ENCODE measurements at places on chromosomes 4 and X.

- no peak for DNase-seq
Measured at GRCh38 chr4:73181231-73181630, 77.4 kb downstream of the ANKRD17 start.

DNA sequence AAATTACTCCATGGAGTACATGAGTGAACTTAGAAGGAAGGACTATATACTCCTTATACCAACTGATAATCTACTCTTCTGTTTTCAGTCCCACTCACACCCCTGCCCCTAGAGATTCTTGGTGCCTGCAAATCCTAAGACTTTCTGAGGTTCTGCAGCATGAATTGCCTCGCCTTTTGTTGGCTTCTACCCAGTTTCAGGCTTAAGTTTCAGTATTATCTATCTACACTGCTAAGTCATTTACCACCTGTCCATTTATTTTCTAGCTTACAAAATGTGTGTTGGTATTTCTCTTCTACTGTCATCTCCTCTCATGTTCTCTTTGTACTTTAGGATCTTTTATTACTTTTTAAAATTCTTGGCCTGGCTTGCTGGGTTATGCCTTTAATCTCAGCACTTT lies 94.4 kb upstream of the AMOT start:
- no peak for DNase-seq

GRCh38 chr4:24856586-24856985 lies 56.3 kb downstream of the CCDC149 start:
- no peak for DNase-seq

DNA sequence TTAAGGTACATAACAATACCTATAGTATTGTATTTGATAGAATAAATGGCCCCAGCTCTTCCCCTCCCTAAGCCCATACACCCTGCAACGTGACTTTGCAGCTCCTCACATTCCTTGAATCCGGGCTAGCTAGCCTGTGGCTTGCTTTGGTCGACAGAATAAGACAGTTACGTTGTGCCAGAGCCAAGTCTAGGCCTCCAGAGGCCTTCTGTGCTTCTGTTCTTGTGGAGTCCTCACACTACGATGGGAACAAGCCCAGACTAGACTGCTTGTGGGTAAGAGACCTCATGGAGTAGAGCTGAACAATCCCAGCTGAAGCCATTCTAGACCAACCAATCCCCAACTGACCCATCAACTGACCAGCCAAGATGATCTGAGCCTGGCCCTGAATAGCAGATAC lies 102.4 kb upstream of the PLAC1 start:
- DNase-seq = no peak

GRCh38 chrX:131225078-131225477 lies 64.0 kb downstream of the IGSF1 start:
- no peak for DNase-seq

- no peak for DNase-seq
Measured at GRCh38 chrX:44596277-44596676, 53.6 kb upstream of the FUNDC1 start.

DNA sequence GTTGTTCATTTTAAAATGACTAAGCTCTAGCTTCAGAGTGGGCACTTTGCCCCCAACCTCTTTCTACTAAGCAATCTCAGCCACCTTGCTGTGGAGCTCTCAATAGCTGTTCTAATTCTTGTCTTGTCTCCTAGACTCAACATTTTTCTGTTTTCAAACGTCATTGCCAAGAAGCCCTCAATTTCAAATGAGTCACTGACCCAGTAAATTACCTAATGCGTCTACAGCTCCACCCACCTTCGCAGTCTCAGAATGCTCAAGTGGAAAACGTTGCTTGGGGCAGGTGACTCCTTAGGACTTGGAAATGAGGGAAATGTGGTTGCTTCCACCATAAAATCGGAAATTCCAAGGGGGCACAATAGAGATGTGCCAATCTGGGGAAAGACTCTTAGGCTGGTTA lies 59.0 kb downstream of the ING2 start:
- no peak for DNase-seq
